Astrocyte of the hippocampus (primary cell): ENCODE measurements at places on chromosomes 13 and 19.

DNA sequence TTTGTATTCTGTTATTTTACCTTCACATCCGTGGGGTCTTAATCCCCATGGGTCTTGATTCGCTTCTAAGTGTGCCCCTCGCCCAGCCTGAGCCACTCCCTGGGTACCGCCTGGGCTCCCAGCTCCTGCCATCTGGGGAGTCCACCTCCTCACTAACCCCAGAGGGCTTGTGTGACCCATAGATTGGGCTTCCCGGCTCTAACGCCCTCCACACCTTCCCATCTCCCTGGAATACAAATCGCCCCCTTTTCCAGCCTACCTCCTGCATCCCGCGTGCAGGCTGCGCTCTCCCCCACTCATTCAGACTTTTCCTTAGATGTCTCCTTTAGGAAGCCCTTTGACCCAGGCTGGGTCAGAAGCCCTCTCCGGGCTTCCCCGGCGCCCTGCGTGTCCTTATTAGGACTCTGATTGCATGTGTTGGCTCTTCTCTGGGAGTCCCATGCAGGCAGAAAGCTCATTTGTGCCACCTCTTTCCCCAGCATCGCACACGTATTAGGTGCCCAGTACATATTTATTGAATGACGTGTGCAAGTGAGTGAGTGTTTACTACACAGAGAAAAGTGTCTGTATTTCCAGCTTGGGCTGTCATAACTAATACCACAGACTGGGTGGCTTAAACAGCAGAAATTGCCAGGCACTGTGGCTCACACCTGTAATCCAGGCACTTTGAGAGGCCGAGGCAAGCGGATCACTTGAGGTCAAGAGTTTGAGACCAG lies 757 bp downstream of the CCDC124 start:
- peak; percentile 40 for DNase-seq

DNA sequence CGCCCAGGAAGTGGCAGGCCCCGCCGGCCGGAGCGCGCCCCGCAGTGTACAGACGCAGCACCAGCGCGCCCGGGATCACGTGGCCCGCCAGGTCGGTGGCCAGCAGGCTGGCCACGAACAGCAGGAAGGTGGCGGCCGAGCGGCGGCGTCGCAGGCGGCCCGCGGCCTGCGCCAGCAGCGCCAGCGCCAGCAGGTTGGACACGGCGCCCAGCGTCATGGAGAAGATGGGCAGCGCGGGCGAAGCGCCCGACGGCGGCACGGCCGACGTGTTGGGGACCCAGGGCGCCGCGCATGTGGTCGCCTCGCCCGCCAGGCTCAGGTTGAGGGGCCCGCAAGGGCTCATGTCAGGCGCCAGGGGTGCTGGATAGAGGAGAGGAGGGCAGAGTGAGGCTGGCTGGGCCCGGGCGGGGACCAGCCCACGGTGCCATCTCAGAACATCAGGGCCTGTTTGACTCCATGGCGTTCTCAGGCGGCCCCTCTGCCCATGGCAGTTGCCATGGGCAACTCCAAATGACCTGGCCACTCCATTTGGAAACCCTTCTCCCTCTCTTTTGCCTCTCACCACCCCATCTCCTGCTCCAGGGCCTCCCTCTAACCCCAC lies 1.1 kb downstream of the PTGER1 start:
- DNase-seq: peak; percentile 64

DNA sequence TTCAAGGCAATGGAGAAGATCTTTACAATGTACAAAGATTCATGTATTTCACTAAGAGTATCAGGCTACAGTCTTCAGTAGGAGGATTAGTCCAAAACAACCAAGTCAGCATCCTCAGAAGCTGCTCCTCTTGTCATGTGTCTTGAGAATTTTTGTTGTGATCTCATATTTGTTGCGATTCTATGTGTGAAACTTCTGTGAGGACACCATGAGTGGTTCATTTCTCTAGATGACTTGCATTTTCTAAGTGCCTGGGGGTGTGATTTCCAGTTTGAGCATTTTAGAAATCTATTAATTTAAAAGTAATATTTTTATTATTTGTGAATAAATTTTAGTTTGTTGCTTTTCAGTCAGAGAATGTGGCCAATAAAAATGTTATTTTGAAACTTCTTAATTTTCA lies 94.5 kb downstream of the RAP2A start:
- no peak for DNase-seq

- DNase-seq: no peak
Measured at GRCh38 chr19:7063339-7063738, 4.9 kb upstream of the MBD3L3 start.

- DNase-seq: no peak
Measured at GRCh38 chr19:57466489-57466888, 9.5 kb upstream of the VN1R1 start.

GRCh38 chr19:2834294-2834871 lies 6.9 kb upstream of the ZNF555 start:
- no peak for DNase-seq

DNA sequence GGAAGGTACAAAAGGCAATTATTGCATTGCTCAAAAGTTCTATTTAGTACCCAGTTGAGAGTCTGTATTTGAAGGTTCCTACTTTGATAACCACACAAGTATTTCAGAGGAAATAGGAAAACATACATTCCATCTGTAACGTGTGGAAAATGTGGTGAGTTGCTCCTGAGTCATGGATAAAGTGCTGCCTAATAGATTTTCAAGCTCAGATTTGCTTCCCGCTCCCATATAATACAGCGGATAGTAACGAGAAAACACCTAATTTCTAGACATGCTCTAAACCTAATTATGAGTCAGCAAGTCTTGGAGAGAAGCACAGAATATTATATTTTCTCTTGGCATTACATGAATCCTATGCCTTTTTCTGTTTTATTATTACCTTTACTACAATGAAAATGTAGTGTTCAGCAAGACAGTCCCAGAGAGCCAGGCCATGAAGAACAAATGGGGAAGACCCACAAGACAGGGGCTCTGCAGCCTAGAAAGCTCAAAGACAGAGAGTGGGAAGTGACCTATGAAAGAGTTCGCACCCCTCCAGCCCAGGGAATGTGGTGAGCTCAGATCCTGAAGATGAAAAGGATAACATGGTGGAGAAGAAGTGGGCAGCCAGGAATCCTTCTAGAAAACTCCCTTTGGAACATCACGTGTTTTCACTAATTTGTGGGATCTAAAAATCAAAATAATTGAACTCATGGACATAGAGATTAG lies 116.1 kb downstream of the STARD13 start:
- peak; percentile 85 for DNase-seq

GRCh38 chr19:40274585-40275544 lies 10.3 kb downstream of the AKT2 start:
- no peak for DNase-seq
